Activated naive CD4-positive, alpha-beta T cell (primary cell): ENCODE measurements at places on chromosomes 7 and 10.

DNA sequence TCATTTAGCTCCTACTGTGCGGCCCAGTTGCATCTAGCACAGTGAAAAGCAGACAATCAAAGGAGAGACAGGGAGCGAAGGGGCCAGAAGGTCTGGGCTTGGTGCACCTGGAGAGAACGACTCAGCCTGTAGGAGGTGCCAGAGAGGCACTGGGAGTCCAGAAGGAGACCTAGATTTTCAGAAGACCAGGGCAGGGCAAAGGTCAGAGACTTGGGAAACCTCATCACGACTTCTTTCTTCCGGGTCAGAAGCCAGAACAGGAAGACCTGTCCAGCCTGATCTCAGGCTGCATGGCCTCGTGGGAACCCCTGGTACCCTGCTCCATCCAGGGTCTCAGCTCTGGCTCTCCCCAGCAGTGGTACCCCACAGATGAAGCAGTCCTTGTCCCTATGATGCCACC, 5.2 kb downstream of the AGAP3 start:
- DNase-seq: no peak

DNA sequence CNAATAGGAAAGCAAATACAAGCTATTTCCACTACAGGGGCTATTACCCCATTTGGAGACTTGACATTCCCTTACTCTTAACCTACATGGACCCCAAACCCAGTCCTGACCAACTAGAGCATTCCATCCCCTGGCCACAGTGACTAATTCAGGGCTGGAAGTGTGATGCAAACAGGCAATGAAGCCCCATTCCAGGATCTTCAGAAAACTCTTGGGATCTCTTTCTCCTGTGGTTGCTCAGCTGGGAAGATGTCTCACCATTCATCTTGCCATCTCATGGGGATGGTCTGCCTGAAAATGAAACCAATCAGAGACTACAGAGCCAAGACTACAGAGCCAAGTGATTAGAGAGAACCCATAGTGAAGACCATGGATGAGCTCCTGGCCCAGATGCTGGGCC, 206.2 kb downstream of the ZNF365 start:
- no peak for DNase-seq

DNA sequence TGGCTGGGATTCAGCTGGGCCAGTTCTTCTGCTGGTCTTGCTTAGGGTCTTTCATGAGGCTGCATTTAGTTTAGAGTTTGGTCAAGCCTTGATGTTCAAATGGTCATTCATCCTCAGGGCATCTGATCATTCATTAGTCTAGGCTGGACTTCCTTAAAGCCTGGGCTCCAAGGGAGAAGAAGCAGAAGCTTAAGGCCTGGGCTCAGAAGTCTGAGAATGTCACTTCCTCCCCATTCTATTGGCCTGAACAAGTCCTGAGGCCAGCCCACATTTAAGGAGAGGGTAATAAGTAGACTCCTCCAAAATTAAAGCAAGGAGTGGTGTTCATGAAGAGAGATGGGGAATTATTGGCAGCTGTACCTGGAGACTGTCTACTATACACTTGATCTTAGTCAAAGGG, 193.2 kb upstream of the HABP2 start:
- DNase-seq: no peak

GRCh38 chr7:149433124-149433523, 27.7 kb downstream of the ZNF777 start:
- no peak for DNase-seq

GRCh38 chr7:43296306-43296705, 183.9 kb downstream of the HECW1 start:
- no peak for DNase-seq

- DNase-seq: no peak
These were observed 1.3 kb downstream of the TFR2 start for GRCh38 chr7:100639995-100640516.

DNA sequence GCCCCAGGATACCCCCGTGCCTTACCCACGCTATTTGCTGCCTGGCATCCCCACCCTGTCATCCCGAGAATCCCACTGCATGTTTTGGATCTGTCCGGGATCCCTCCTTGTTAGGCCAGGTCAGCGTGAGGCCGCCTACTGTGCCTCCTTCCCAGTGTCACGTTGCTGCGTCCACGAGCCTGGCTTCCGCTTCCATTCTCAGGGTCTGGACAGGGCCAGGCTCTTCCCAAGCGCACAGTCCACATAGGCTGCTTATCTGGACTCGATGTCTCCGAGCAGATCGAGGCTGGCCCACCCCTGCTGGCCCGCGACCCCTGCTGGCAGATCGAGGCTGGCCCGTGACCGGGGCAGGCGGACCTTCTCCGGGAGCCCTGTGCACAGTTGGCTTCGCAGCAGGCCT, 27.1 kb downstream of the FOXK1 start:
- no peak for DNase-seq

DNA sequence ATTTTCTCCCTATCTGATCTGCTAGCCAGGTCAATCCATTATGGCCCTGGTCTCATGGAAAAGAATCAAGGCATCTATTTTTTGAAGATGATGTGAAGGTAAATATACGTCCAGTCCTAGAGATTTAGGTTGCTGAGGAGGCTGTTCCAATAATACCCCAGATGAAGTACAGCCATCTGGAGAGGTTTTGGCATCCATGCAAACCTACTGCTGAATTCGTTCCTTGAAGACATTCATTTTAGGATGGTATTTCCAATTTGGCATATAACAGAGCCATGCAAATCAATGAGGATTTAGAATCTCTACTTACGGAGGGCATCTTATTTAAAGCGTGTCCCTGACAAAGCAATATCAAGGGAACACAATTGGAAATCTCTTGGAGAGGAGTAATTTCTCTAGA, 465.5 kb downstream of the KCNMA1 start:
- DNase-seq: no peak

DNA sequence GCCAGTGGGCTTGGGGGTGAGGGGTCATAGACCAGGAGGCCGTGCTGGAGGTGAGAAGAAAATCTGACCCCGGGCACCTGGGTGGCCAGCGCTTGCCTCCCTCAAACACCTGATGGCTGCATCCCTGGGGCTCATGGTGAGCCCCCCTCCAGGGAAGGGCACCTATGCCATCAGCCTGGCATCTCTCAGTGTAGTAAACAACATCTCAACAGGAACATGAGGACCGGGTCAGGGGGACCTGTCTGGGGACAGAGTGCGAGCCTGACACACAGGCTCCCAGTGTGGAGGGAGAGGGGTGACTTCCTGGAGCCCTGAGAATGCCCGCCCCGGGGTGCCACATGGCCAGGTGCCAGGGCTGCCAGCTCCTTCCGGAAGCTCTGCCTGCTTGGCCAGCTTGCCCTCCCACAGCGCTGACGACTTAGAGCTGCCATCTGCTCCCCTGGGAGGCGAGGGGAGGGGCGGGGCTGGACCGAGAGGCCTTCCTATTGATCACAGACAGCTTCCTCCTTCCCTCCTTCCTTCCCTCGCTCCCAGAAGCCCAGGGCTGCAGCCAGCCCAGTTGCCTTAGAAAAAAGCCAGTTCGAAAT, 12.3 kb downstream of the STX1A start:
- no peak for DNase-seq

GRCh38 chr7:129013048-129013724, 41.7 kb downstream of the TNPO3 start:
- no peak for DNase-seq

GRCh38 chr10:76133597-76134255, 702.3 kb downstream of the LRMDA start:
- DNase-seq: no peak

DNA sequence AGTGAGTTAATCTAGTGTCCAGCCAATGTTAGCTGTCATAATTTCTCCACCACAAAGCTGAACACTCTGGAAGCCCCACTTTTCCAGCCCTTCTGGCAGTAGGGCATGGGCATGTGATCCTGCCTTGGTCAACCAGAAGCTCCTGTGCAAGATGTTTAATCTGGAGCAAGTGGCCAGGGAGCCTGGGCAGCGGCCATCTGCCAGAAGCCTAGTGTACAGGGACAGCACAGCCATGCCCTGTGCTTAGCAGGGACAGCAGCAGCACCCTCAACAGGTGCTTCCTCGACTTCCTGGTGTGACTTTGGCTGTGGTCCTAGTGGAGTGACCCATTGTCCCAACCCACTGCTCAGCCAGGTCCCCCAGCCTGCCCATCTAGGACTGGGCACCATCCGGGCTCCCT, 10.3 kb downstream of the RBP3 start:
- DNase-seq: no peak
